ENCODE measurements at places on chromosomes 1 and 21.
A peak's percentile ranks its signal among the peaks of the same experiment; 100 is the strongest.

DNA sequence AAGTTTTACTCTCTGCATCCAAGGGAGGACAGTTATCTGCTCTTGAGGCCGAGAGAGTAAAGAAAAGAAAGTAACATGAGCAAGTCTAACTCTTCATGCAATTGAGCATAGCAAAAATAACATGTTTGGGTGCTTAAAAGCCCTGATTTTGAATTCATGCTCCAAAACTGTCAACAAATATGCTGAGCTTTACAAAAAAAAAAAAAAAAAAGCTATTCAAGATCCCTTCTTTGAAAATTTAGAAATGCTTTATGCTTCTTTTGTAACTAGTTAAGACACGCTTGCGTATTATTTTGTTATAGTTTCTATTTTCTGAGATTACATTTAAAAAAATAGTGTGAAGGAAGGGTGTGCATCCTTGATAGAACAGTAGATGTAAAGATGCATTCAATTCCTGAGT is 1733.0 kb downstream of the MRPL39 start:
- no peak for DNase-seq

DNA sequence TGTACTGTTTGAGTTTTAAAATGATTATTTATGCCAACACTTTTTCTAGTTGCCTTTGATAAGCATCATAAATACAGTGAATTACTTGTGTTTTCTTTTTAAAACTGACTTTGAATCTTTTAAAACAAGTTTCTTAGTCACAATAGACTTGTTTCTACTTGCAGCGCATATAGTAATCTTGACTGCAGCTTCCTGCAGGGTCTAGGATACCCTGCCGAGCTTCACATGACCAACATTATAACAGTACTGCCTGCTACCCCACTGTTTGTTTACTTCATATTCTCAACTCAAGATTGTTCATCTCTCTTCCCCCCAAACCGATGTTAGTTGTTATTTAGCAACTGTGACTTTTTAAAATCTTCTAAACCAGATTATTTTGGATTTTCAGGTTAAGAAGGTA is 751.3 kb upstream of the NEGR1 start:
- DNase-seq: no peak

- DNase-seq: peak; percentile 31
Measured at GRCh38 chr1:70038025-70038424, 167.4 kb downstream of the LRRC40 start.

DNA sequence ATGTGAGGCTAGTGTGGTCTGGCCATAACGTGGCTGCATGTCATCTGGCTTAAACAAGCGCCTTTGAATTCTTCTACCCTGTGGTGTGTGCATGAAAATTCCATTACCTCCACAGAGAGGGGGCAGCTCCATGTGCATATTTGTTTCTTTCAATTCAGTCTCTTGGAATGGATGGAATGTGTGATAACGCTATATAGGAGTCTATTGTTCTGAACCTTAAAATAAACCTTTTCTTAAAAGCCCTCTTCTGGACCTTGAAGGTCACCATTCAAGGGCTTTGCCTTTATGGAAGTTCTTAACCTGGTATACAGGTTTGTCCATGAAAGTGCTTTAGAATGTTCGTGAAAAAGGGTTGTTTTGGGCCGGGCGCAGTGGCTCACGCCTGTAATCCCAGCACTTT is 118.2 kb upstream of the ADGRL2 start:
- peak; percentile 69 for DNase-seq

DNA sequence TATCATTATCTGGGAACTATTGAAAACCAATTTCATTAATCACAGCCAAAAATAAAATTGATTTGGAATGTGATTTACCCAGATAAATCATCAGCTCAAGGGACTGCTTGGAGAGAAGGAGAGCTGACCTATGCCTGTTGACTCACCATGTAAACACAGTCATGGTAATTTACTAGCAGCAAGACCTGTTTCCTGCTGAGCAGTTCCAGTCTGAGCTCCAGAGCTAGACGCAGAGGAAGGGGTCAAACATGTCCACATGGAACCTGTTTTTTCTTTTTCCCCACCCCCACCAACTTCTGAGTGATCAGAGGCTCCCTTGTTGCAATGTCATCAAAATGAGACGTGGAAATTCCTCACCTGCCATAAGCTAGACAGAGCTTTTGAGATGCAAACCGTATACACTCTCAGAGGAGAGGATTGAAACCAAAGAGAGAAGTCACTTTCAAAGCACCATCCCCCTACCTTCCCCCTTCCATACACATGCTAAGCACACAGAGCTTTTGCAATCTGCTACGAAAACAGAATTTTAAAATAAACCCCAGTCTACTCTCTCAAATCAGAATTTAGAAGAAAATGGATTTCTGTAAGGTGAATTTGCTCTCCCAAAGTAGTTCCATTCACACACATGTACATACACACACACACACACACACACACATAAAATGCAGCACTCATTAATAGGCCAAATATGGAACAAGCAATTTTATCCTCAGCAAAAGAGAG is 55.9 kb upstream of the PTGFRN start:
- DNase-seq: peak; percentile 72

DNA sequence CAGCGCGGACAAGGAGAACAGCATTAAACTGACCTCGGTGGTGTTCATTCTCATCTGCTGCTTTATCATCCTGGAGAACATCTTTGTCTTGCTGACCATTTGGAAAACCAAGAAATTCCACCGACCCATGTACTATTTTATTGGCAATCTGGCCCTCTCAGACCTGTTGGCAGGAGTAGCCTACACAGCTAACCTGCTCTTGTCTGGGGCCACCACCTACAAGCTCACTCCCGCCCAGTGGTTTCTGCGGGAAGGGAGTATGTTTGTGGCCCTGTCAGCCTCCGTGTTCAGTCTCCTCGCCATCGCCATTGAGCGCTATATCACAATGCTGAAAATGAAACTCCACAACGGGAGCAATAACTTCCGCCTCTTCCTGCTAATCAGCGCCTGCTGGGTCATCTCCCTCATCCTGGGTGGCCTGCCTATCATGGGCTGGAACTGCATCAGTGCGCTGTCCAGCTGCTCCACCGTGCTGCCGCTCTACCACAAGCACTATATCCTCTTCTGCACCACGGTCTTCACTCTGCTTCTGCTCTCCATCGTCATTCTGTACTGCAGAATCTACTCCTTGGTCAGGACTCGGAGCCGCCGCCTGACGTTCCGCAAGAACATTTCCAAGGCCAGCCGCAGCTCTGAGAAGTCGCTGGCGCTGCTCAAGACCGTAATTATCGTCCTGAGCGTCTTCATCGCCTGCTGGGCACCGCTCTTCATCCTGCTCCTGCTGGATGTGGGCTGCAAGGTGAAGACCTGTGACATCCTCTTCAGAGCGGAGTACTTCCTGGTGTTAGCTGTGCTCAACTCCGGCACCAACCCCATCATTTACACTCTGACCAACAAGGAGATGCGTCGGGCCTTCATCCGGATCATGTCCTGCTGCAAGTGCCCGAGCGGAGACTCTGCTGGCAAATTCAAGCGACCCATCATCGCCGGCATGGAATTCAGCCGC is 2.5 kb downstream of the S1PR1 start:
- DNase-seq: no peak

- no peak for DNase-seq
Measured at GRCh38 chr1:29830383-29830782, 594.1 kb downstream of the PTPRU start.

- no peak for DNase-seq
Measured at GRCh38 chr1:42953182-42954180, 5.2 kb downstream of the SLC2A1 start.

- DNase-seq: no peak
Measured at GRCh38 chr1:177366091-177366490, 195.3 kb downstream of the BRINP2 start.

DNA sequence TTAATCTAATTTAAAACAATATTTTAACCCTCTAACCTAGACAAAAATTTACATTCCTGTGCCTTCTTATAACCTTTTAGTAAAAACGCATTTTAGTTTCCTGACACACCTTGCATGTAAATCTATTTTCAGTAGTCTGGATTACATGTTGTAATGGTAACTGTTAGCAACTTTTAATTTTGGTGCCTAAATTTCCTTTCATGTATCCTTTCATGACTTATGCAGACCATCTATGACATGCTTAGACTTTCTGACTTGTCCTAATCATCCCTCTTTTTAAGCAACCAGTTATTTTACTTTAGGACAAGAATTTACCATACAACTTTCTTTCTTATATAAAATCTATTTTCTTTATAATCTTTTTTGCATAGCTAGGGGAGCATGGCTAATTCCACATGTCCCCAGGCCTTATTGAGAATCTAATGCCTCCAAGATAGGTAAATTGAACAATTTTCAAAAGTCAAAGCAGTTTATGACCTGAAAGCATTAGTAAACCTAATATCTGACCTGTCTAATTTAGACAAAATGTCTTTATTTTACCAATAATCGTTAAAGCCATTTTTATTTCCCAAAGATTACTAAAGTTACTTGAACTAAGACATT is 57.5 kb upstream of the IL12RB2 start:
- no peak for DNase-seq

DNA sequence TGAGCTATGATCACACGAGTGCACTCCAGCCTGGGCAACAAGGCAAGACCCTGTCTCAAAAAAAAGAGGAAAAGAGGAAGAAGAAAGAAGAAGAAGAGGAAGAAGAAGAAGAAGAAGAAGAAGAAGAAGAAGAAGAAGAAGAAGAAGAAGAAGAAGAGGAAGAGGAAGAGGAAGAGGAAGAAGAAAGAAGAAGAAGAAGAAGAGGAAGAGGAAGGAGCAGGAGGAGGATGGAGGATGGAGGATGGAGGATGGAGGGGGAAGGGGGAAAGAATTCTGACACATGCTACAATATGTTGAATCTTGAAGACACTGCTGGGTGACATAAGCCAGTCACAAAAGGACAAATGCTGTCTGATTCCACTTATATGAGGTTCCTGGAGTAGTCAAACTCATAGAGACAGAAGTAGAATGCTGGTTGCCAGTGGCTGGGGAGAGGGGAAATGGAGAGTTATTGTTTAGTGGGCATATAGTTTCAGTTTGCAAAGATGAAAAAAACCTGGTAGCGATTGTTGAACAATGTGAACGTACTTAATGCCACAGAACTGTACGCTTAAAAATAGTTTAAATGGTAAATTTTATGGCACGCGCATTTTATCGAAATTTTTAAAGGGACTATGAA is 47.3 kb upstream of the COA6 start:
- no peak for DNase-seq

DNA sequence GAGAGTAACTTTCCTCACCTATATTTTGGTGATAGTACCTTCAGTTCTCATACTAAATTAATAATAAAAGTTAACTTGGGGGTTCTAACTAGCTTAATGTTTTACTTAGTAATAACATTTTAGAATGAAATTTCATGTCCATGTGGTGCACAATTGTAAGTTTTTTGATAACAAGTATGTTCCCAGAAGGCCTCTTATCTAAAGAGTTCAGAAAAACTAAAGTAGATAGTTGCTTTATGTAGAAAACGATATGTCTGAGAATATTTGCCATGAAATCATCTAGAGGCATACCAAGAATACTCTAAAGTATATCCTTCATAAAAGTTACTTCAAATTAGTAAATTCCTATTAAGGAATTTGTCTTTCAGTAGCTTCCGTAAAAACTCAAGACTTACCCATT is 10.2 kb upstream of the ADCY10 start:
- DNase-seq: no peak

- DNase-seq: no peak
Measured at GRCh38 chr1:112906150-112906698, 49.8 kb downstream of the SLC16A1 start.

- DNase-seq: no peak
Measured at GRCh38 chr21:28489821-28490350, 502.8 kb downstream of the LTN1 start.

GRCh38 chr1:162621256-162621655 is 11.0 kb upstream of the DDR2 start:
- DNase-seq: no peak

GRCh38 chr1:55059302-55060132 is 20.2 kb downstream of the PCSK9 start:
- no peak for DNase-seq

- DNase-seq: no peak
Measured at GRCh38 chr1:172764378-172764777, 105.5 kb downstream of the FASLG start.

- peak; percentile 90 for DNase-seq
Measured at GRCh38 chr1:89065079-89065868, at the start of gene GBP1. GBP1 (minus strand) TSS chr1:89065208; CDS start chr1:89063234, 1,974 bp downstream.

DNA sequence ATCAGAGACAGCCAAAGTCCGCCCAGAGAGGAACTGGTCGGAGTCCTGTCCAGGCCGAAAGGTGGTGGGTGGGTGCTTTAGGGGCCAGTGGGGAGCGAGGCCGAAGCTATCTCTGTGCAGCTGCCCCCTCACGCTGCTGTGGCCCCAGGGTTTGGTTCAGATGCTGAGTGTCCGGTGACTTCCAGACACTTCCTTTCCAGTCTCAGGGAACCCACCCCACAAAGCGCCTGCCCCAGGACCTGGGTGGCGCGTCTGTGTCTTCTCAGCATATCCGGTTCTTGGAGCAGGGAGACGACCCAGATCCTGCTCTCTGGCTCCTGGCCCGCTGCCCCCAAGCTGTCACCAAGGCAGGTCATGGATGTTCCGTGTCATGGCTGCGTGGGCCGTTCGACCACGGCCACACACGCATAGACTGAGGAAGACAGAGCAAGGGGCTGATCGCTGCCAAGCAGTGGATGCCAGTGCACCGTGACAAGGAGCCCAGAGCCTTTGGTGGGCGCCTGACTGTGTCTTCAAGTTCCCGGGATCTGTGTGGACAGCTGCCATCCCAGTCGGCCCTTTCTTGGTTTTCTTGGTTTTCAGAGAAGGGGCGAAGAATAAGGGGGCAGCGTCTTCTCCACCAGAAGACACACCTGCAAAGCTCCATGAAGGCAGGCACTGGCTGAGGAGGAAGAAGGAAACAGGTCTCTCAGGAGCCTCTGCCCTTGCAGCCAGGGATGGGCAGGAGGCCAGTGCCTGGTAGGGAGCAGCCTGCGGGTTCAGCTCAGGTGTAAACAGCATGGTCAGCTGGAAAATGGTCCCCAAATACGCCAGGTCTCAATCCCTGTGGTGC is 22.9 kb upstream of the COL18A1 start:
- no peak for DNase-seq

GRCh38 chr1:3222042-3222692 is 153.2 kb downstream of the PRDM16 start:
- DNase-seq: no peak

- DNase-seq: no peak
Measured at GRCh38 chr1:186708694-186709097, 28.5 kb upstream of the PTGS2 start.

Measured in fibroblast of skin of scalp (primary cell).